ENCODE measurements at places on chromosomes 16 and 17.

DNA sequence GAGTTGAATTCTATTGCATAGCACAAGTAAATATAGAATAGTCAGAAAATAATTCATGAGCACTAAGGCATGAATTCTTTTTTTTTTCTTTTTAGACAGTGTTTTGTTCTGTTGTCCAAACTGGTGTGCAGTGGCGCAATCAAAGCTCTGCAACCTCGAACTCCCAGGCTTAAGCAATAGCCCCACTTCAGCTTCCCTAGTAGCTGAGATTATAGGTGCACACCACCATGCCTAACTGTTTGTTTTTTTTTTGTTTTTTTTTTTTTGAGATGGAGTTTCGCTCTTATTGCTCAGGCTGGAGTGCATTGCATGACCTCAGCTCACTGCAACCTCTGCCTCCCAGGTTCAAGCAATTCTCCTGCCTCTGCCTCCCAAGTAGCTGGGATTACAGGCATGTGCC lies 16.6 kb downstream of the TUBD1 start:
- no peak for DNase-seq

DNA sequence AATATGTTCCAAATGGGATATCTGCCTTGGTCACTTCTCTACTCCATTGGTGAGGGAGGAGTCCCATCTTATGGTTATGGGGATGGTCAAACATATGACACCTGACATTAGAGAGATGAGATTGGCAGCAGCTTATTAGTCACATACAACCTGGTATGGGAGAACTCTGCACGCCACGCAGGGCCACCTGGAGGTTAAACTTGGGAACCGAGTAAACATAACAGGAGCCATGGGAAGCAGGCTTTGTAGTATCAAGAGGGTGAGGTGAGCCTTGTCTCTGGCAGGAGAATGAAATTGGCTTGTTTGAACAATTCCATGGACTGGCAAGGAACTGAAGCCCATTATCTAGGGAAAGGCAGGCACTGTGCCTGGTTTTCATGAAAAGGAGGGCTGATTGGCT lies 238.7 kb upstream of the ELAC2 start:
- no peak for DNase-seq

GRCh38 chr16:23858542-23858941 lies 22.8 kb downstream of the PRKCB start:
- DNase-seq: no peak

- DNase-seq: peak; percentile 5
Observed at GRCh38 chr17:42180922-42181850, at the start of gene KCNH4. TSS of gene KCNH4 (minus strand) at chr17:42181142. CDS start at chr17:42180945, 197 bp downstream.

GRCh38 chr17:63445571-63445953 lies 544 bp downstream of the CYB561 start:
- DNase-seq: no peak

DNA sequence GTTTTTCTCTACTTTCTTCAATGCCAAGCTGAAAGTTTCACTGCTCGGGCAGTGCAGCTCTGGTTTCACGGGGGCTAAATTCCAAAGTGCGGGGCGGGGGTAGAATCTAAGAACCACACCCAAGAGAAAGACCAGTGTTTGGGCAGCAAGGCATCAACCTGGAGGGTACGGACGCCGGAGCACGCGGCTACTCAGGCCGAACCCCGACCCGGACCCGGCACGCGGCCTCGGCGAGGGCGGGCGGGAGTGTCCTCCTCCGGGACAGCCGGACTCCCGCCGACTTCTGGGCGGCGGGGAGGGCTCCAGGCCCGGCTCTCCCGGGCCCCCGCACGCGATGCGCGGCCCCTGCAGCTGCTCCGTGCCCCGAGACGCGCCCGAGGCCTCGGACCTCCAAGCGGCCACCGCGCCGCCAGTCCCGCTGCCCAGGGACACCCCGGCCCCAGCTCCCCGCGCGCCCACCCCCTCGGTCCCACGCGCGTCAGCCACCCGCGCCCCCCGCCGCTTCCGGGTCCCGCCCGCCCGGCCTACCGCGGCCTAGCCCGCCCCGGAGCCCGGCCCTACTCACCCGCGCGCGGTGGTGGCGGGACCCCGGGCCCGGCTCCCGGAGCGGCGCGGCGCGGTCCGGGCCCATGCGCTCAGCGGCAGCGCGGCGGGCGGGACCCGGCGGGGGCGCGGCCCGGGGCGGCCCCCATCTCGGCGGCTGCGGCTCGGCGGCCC lies 561 bp downstream of the AXIN1 start:
- DNase-seq: no peak

GRCh38 chr16:23072769-23073549 lies 76.3 kb downstream of the USP31 start:
- peak; percentile 73 for DNase-seq

DNA sequence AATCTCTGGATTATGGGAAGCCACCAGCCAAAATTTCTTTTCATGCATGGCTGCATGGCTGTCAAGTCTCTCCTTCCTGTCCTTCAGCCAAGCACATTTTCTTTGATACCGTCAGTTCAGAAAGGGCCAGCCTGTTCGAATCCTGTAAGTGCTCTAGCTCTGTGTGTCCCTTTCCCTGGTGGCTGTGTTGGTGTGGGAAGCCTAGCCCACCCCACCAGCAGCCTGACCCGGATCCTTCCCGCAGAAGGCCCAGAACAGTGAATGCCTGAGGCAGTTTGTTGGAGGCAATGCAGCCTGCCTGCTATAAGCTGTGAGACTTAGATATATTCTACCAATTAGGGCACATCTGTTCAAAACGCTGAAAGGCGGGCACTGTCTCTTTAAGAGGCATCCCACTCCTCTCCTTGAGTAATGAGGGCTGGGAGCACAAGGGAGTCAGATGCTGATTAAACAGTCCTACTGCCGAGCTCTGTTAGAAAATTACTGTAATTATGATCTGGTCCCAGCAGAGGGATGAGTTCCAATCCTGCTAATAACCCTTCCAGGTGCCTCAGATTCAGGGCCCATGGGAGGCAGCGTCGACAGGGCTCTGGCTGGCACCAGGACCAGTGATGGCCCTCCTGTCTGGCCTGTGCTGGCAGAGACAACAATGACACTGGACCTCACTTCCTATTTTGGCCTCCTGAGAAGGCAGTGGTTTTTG lies 18.4 kb downstream of the SNX11 start:
- no peak for DNase-seq

- no peak for DNase-seq
Observed at GRCh38 chr17:43616852-43617251, 44.9 kb downstream of the MEOX1 start.

DNA sequence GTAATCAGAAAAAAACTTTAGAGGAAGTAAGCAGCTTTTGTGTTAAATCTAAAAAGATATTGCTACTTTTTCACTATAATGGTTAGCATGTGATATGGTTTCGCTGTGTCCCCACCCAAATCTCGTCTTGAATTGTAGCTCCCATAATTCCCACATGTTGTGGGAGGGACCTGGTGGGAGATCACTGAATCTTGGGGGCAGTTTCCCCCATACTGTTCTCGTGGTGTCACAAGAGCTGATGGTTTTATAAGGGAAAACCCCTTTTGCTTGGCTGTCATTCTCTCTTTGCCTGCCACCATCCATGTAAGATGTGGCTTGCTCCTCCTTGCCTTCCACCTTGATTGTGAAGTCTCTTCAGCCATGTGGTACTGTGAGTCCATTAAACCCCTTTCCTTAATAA lies 117.1 kb downstream of the KCNJ2 start:
- no peak for DNase-seq

- DNase-seq: no peak
Observed at GRCh38 chr16:86773354-86773715, 195.0 kb downstream of the FOXL1 start.

DNA sequence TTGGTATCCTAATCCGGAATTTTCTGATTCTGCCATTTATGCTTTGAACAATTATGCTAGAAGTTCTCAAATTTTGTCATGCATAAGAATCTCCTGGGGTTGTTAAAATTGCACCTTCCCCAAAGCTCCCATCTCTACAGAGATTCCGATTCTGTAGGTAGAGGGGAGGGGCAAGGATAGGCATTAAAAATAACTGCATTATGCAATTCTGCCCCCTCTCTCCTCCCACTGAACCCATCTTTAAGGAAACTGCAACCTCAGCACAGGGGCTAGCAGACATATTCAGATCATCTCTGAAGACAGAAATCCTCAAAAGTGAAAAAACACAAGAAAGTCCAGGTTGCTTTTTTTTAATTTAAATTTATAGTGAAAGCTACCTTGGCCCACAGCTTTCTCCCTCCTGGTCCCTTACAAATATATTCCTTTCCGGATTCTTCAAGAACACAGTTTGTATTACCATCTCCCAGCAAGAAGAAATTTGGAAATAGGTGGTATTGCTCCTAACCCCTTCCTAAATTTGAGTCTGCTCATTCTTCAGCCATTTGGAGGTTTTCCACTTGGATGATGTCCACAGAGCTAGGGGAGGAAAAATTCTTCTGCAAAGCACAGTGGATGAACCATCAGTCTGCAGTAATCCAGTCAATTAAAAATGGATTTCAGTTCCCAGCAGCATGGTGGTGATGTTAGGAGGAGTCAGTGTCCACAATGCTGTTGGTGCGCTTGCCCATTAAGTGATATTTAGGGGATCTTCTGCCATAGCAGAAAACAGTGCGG lies 67.7 kb downstream of the RBFOX1 start:
- DNase-seq: no peak

GRCh38 chr17:79116575-79117368 lies 42.1 kb downstream of the ENGASE start:
- DNase-seq: no peak

GRCh38 chr16:53769787-53770186 lies 65.8 kb downstream of the FTO start:
- no peak for DNase-seq

- DNase-seq: no peak
Observed at GRCh38 chr16:84854759-84855158, 35.0 kb downstream of the CRISPLD2 start.

- DNase-seq: no peak
Observed at GRCh38 chr16:65418435-65418834, 296.6 kb upstream of the CDH11 start.

DNA sequence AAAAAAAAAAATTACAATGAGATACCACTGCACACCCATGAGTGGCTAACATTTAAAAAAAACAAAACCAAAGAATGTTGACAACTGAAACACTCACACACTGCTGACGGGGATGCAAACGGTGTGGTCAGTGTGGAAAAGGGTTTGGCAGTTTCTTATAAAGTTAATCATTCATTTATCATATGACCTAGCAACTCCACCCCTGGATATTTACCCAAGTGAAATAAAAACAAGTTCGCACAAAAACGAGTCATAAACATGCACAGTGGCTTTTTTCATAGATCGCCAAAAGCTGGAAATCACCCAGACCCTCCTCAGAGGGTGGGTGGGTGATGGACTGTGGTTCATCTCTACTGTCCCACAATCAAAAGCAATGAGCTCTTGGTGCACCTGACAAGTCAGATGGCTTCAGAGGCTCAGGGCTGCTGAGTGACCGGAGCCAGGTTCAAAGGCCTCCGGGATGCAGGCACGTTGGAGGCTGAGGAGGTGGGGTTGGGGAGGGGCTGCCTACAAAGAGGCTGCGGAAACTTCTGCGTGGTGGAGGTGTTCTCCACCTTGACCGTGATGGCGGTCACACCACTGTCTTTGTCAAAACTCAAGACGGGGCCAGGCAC lies 14.2 kb downstream of the RAB40B start:
- peak; percentile 78 for DNase-seq

DNA sequence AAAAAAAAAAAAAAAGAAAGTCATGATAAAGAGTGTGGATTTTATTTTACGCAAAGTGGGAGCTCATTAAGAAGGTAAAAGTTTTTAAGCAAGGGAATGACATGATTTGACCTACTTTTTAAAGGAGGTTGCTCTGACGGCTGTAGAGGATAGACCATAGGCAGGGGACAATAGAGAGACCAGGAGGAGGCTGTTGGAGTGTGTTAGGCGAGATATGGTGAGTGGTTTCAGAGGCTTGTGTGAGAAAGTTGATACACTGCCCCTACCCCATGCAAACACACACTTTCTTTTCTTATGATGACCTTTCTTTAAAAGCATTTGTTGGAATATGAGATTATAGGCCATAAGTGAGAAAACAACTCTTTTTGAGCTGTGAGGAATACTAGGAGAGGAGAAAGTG lies 82.0 kb downstream of the FTO start:
- DNase-seq: no peak
